ENCODE measurements at places on chromosomes 2 and 18.
A peak's percentile ranks its signal among the peaks of the same experiment; 100 is the strongest.

GRCh38 chr18:51506811-51507210 is 309.3 kb upstream of the MEX3C start:
- no peak for DNase-seq

GRCh38 chr2:15618449-15618855 is 26.8 kb downstream of the DDX1 start:
- no peak for DNase-seq

DNA sequence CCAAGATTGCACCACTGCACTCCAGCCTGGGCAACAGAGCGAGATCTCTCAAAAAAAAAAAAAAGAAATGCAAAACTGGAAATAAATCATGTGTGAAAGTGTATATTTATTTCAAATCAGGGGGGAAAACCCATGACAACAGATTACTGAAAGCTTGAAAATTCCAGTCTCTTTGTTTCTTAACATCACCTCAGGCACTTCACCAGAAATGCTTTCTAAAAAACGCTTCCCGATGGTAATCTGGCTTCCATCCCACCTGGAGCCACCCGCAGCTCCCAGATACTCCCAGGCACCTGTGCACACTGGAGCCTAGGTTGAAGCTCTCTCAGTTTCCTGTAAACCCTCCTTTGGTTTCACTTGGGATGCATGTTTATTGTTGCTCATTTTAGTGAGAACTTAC is 7.2 kb upstream of the ITGB6 start:
- no peak for DNase-seq

DNA sequence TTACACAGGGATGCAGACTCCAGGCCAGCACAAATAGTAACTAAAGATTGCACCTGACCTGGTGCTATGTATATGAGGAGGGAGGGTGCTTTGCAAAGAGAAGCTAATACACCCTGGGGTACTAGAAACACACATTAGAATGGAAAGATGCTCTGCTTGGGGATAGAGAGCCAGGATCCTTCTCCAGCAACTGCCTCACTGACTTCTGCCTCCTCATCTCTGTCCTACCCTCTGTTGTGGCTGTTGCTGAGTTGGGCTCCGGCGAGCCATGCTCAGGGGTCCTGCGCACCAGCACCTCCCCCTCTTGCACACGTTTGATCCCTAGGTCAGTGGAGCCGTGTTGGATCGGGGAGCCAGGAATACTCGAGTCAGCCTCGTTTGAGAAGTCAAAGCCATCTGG is 23.7 kb upstream of the ORC2 start:
- no peak for DNase-seq

DNA sequence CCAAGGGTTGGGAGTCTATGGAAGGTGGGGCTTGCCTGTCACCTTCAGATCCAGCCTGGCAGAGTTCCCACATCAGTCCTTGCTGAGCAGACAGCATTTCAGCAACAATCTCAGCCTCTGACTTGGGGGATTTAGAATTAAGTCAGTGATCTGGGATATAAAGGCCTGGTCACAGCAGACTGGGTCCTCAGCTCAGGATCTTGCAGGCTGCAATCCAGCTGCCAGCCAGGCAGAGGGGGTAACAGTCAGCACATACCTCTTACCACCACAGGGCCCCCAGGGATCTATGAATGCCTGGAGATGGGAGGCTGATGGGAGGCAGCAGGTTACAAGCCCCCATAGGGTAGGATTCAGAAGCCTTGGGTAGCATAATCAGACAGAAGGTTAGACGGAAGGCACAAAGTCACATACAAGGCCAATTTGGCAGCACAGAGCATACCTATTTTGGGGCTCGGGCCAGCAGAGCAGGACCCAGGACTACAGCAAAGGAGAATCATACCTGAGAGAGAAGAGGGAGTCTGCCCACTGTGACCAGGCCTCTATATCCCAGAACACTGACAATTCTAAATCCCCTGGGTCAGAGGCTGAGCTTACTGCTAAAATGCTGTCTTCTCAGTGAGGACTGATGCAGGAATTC is 163.5 kb downstream of the MTCL1 start:
- DNase-seq = no peak

GRCh38 chr2:26528836-26529235 is 50.9 kb upstream of the OTOF start:
- no peak for DNase-seq

- no peak for DNase-seq
Measured at GRCh38 chr18:3442919-3443318, 7.1 kb upstream of the TGIF1 start.

- no peak for DNase-seq
Measured at GRCh38 chr2:218187296-218188015, 20.7 kb upstream of the CXCR1 start.

- no peak for DNase-seq
Measured at GRCh38 chr18:12373771-12374116, 3.3 kb downstream of the AFG3L2 start.

DNA sequence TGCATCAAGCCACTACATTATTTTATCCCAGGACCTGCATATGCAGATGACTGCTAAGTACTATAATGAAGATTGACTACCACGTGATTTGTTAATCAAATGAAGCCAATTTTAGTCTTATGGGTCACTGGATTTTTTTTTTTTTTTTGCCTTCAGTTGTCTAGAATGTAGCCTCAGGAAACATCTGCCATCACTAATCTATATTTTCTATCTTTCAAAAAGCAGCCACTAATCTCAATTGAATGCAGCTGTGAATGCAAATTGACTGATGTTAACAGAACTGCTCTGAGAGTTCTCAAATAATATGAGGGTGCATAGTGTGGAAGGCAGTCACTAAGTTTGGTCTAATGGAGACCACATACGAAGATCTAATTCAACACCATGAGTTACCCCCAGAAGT is 106.3 kb downstream of the ABCA12 start:
- DNase-seq = peak; percentile 7

DNA sequence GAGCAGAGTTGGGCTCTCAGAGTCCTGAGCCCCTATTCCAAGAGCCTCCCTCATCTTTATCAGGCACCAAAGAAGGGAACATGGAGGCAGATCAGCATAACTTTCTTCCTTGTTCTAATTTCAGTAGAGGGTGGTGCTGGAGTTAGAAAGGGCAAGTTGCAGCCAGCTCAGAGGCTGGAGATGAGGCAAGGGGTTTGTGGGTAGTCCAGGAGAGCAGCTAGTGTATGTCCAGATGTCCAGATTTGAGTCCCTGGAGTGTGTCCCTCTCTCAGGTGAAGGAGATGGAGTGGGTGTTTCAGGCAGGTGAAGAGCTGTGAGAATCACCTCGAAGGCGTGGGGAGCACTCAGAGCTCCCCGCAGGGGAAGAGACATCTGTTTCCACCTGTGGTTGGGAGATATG is 478 bp upstream of the PRKAG3 start:
- no peak for DNase-seq

GRCh38 chr2:235005603-235006259 is 53.9 kb downstream of the SH3BP4 start:
- peak; percentile 77 for DNase-seq

DNA sequence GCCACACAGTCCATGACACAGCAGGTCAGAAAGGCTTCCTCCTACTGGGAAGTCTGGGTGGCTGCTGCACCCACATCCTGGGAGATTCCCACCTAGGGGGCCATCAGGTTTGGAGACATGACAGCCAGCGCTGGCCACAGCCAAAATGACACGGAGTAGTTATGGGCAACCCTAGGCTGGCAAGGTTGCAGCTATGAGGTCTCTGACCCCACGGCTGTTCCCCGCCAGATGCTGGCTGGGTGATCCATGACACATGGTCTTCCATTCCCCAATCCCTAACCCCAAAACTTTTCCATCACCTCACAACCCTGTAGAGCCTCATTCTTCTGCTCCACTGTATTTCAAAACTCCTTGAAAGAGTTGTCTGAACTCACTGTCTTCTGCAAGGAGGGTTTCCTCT is 42.7 kb upstream of the EPAS1 start:
- no peak for DNase-seq

GRCh38 chr2:158733430-158733755 is 61.7 kb upstream of the DAPL1 start:
- DNase-seq = no peak

DNA sequence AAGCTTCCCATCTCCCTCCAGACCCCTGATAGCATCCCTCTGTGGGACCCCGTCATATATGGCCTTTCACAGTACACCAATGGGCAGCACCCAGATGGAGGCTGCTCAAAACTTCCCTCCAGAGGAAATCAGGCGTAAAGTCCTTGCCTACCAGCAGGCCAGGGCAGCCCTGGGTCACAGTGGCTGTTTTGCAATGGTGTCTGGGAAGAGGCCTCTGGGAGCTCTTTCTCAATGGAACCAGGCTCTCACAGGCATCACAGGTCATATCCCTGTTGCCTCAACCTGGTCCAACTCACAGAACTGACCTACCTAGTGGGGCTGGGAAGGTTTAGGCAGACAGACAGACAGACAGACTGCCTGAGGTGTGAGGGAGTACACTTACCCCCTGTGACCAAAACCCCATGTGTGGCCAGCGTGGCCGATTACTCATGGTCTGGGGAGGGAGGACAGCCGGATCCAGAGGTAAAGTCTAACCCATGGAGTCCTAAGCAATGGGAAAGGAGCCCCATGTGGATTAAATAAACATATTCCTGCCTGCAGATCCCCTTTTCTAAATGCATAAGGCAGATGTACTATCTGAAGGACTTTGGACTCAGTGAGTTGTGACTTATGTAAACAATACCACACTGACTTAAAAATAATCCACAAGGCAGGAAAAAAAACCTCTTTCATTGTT is 58.2 kb downstream of the BCL2L11 start:
- peak; percentile 86 for DNase-seq

DNA sequence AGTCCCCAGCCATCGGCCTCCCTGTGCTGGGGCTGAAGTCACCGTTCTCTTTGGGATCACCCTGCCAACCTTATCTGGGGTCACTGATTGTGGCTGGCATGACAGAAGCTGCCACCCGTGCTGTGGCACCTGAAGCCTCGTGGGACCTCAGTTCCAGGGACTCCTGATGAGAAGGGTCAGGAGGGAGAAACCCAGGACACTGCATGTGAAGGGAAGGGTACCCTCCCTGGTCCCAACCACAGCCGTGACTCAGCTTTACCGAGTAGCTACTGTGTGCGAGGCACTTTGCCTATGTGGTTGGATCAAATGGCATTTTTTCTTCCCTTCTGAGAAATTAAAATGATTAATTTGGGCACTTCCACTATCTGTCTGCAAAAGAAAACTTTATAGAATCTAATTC is 64.4 kb downstream of the SP110 start:
- DNase-seq = no peak

DNA sequence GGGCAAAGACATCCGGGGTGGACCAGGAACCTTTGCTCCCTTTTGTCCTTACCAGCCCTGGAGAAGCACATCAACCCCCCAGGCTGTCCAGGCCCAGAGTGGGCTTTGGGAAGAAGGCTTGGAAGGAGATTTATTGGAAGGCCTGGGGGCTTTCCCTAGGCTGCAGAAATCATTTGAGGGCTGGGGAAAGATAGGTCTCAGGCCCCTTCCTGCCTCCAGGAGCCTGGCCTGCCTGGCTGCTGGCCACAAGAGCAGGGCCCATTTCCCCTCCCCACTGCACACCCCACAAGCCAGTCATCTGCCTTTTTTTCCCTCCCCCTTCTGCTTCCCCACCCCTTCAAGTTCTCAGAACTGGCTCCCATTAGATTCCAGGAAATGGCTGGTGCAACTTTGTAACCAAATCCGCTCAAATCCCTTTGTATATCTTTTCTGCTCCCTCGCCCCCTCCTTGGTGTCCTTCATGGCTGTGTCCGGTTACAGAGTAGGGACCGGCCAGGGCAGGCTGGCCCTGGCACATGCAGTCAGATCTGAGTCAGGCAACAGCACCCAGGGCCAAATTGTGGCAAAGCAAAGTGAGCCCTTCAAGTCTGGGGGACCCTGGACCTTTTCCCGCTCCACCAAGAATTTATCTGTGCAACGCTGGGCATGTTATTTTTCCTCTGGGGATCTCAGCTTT is 20.8 kb upstream of the TNP1 start:
- DNase-seq = no peak

- DNase-seq = peak; percentile 6
Measured at GRCh38 chr2:26173776-26174482, 1.0 kb downstream of the GAREM2 start.

- no peak for DNase-seq
Measured at GRCh38 chr2:240333985-240334384, 101.5 kb upstream of the GPC1 start.

- peak; percentile 86 for DNase-seq
Measured at GRCh38 chr18:23689616-23690504, 607 bp downstream of the LAMA3 start.

- DNase-seq = no peak
Measured at GRCh38 chr2:44295113-44295512, 19.8 kb downstream of the SLC3A1 start.

DNA sequence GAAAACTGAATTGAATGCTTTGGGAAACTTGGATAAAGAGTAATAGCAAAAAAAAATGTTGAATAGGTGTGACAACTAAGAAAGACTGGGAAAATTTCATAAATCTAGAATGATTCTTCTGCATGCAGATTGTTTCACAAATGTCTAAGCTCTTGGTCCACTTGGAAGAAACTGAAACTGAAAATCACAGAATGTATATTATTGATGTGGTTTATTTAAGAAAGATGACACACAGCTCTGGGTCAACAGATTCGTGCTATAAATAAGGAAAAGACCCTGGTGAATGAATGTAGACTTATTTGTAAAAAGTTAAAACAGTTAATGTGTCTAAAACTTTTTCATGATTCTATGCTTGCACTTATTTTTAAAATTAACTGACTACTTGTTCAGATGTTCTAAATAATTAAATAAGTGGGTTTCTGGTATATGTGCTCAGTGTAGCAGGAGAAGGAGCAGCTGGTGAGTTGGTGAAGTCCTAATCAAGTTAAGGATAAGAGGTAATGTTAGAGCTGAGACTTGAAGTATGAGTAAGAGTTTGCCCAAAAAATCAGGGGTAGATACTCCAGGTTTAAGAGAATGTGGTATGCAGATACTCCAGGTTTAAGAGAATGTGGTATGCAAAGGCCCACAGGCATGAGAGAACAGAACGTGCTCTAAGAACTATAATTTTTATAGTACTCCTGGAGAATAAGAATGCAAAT is 24.5 kb downstream of the UGP2 start:
- DNase-seq = no peak

GRCh38 chr2:55775828-55776227 is 82.2 kb upstream of the PNPT1 start:
- no peak for DNase-seq

DNA sequence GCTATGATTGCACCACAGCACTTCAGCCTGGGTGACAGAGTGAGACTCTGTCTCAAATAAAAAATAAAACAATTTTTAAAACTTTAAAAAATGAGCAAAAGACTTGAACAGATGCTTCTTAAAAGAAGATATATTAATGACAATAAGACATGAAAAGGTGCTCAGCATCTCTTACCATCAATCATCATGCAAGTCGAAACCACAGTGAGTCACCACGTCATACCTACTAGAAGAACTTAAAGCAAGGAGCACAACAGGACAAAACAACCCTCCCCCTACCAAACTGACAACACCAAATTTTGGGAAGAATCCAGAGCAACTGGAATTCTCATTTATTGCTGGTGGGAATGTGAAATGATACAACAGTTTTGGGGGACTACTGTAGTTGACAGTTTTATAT is 251.6 kb downstream of the BCL2 start:
- DNase-seq = no peak

DNA sequence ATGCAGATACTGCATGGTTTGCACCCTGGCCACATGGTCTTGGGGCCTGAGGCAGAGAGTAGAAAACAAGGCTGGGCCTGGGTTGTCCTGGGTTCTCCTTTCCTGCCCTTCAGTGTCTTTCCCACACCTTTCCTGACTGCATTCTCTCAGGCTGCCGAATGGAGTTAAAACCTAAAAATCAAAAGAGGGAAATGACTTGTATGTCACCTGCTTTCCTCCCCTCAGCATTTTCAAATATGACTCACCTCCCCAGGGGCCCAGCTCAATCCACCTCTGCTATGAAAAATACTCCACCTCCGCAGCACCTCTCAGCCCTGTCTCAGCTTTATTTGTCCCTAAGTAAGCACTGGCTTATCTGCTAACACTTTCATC is 457.8 kb upstream of the MEX3C start:
- DNase-seq = peak; percentile 93

All from NCI-H69 (cell line).